ENCODE measurements at places on chromosomes 5 and 9.

- DNase-seq, result no peak
Measured at GRCh38 chr5:117230375-117230774, 655.8 kb upstream of the SEMA6A start.

- peak; percentile 3 for DNase-seq
Measured at GRCh38 chr9:2024888-2025782, 10.0 kb downstream of the SMARCA2 start.

GRCh38 chr5:54876-55569 lies 36.9 kb upstream of the PLEKHG4B start:
- DNase-seq, result no peak

DNA sequence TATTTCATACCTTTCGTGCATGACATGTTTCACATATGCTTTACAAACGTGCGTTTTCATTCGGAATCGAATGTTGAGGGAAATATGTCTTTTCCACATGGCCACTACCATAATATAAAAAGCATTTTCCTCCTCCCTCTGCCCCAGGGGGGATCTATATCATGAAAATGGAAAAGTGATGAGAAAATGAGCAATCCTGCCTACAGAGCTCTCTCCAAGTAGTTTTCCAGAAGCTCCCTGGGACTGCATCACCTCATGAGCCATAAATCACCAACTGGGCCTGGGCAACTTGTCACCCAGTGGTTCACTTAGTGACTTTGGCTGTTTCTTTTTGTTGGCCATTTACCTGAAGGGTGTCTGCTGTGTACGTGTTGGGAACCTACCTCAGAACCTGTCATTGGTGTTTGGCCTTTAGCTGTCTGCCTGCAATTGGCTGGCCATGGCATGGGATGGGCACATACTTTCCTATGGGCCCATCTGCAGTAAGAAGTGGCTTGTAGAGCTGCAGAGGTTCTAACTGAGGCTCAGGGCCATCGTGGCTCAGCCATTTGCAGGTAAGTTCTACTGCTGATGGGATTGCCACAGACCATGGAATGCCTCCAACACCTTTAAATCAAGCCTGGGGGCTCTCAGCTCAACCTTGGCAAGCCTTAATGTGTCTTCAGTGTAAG lies 9.5 kb upstream of the TIFAB start:
- DNase-seq, result no peak

DNA sequence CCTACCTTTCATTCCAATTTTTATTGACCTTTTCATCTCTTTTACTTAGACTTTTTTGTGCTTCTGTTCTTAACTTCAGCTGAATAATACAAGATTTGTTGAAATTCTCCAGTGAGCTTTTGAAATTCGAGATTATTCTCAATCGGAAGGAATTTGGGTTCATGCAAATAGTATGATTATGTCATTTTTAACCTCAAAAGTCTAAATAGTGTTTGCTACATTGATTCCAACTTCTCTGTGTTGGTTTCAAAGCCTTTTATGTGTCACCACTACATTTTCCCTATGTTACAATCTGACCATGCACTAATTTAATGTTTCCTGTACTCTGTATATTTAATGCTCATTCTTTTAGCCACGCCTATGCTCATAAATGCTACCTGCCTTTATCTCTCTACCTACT lies 44.1 kb downstream of the VPS13A start:
- no peak for DNase-seq
